WTC11 (cell line): ENCODE measurements at places on chromosomes 2 and 18. TPM values are rescaled to one million over a fixed set of nuclear protein-coding genes. Genes with fewer than 3 reads are reported as not detected.

SYT4 gene
- 1.4 to 2.2 TPM (median 1.7 TPM) in 3 replicates for total RNA-seq

COBLL1 gene
- total RNA-seq = 4.4 to 6.3 TPM (median 5.8 TPM) in 3 replicates

FAM228A gene
- total RNA-seq = 0.09 to 0.25 TPM in 2 of 3 replicates, not detected in the other

SLC20A1 gene
- total RNA-seq = 59.9 to 64.4 TPM (median 60.1 TPM) in 3 replicates

COPS9 gene
- total RNA-seq = 140 to 142 TPM (median 141 TPM) in 3 replicates

CDH2 gene
- total RNA-seq = 15.9 to 17.3 TPM (median 16.9 TPM) in 3 replicates

SCYGR4 gene
- total RNA-seq = not detected in 3 replicates
